Fibroblast of upper back skin (primary cell): ENCODE measurements at places on chromosomes 1 and 21.
A peak's percentile ranks its signal among the peaks of the same experiment; 100 is the strongest.

DNA sequence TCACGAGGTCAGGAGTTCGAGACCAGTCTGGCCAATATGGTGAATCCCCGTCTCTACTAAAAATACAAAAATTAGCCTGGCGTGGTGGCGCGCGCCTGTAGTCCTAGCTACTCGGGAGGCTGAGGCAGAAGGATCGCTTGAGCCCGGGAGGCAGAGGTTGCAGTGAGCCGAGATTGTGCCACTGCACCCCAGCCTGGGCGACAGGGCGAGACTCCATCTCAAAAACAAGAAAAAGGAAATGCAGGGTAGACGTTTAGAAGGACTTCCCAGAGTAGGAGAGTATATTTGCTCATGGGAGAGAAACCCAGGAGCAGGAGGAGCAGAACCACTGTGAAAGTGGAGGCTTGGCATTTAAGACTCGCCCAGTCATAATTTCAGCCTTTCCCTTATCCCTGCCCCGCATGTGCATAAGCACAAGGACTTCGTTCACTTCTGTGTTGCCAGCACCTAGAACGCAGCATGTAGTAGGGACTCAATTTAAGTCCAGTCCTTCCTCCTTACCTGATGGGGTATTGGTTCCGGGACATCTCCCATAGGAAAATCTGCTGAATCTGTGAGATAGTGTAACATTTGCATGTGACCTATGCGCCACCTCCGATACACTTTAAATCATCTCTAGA, 5.2 kb upstream of the MEF2D start:
- no peak for DNase-seq

DNA sequence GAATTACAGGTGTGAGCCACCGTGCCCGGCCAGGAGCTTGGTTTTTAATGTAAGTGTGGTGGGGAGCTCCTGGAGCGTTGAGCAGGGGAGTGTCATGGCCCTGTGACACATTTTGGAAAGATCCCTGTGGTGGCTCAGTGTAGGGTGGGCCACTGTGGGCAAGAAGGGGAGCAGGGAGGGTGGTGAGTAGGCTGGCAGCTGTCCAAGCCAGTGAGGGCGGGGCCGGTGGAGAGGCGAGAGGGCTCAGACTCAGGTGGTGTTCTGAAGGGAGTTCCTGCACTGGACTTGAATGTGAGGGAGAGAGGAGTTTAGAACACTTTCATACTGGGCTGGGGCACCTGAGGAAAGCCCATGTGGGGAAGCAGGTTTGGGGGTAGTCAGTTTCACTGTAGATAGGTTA, 3.1 kb upstream of the EVA1B start:
- no peak for DNase-seq

- no peak for DNase-seq
Observed at GRCh38 chr1:18645747-18646090, 15.1 kb downstream of the PAX7 start.

DNA sequence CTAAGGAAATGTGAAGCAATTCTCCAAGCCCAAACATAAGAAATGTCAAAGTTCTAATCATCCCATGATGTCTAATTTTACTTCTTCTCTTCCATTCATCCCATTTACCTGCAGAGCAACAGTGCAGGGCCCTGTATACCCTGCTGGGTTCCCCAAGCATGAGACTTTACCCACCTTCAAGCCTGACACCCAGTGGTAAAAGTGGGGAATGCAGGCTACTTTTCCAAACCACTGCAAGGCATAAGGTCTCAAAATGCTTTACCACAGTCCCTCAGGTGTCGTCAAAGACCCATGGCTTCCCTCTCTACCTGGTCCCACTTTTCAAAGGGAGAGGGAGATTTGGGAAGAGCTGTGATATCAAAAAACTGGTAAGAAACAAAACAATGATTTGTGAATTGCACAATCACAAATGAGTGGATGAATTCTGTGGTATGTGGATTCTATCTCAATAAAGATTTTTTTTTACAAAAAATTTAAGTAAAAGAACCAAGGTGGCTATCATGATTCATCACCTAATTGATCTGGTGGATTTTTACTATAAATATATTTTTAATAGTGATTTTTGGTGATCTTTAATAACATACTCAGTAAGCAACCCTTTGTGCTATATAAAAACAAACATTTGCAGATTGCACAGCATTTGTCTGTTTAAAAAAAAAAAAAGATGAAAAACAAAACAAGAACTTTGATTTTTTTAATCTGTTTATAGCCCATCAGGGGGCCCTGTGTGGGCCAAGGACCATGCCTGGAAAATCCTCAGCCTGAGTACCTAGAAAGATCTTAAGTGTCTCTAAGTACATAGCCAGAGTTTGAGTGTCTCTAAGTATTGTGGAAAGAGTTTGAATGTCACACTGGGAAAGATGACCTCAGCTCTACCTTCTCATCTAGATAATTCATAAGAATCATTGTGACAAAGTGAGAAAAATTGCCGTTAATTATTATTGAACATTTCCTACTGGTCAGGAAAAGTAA, 73.1 kb upstream of the GJB5 start:
- peak; percentile 17 for DNase-seq

- DNase-seq: no peak
Observed at GRCh38 chr1:93578911-93579825, 102.5 kb downstream of the BCAR3 start.

GRCh38 chr1:199302554-199302953, 663.7 kb downstream of the PTPRC start:
- peak; percentile 56 for DNase-seq

DNA sequence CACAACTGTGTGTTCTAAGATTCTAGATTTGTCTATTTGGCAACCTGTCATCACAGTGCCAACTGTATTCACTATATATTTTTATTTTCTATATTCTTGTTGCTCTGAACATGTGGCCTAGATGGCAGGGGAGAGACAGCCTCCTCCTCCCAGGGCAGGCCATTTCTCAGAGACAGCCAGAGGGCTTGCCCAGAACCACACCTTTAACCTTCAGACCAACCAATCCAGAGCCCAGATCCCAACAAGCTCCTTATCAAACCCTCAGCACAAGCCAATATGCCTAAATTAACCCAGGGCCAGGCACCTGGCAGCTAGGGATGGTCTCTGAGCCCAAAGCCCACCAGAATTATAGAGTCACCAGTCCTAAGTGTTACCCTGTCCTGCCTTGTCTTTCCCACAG, 19.3 kb downstream of the TRIM11 start:
- no peak for DNase-seq

GRCh38 chr1:91374086-91374485, 30.6 kb downstream of the HFM1 start:
- DNase-seq: no peak
